ENCODE measurements at places on chromosomes 16 and 17.

DNA sequence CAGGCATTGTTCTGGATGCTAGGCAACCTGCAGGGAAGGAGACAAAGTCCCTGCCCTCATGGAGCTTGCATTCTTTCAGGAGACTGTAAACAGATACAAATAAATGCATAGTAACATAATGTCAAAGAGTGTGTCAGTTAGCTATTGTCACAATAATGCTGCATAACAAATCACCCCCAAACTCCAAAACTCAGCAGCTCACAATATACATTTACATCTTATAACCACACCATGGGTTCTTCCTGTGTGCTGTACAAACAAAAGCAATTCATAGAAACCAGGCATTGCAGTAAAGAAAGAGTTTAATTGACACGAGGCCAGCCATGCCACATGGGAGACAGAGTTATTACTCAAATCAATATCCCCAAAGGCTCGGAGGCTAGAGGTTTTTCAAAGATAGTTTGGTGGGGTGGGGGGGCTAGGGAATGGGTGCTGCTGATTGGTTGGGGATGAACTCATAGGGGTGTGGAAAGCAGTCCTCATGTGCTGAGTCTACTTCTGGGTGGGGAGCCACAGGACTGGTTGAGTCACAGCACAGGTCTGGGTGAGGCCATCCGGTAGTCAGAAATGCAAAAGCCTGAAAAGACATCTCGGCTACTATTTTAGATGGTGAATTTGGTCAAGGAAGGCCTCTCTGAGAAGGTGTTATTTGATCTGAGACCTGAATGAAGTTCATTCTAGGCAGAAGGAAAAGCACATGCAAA lies 79.0 kb downstream of the GPRC5B start:
- no peak for DNase-seq

DNA sequence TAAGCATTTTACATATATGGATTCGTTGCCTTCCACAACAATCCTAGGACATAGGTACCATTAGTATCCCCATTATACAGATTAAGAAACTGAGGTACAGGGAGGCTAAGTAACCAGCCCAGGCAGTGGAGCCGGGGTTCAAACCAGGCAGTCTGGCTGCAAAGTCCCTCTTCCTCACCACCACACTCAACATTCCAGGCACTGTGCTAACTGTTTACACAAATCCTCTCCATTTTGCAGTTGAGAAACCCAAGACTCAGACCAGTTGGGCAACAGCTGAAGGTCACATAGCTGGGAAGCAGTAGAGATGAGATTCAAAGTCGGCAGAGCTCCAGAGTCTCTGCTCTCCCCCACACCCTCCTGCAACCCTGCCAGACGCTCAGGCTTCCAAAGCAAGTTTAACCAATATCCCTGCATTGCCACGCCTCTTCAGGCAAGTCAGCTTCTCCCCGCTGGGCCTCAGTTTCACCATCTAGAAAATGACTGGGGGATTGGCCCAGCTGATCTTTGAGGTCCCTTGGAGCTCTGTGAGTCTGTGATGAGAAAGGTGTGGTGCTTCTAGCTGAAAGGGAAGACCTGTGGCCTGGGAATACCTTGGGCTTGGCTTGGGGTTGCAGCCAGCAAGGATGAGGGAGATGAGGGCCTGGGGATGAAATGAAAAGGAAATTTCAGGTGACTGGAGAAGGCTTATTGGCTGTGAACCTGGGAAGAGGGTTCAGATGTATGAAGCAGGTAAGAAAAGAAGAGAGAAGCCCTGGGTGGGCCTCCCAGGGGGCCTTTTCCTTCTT lies 14.0 kb downstream of the CCR7 start:
- no peak for DNase-seq

GRCh38 chr17:81398832-81399411 lies 3.7 kb downstream of the BAHCC1 start:
- no peak for DNase-seq

DNA sequence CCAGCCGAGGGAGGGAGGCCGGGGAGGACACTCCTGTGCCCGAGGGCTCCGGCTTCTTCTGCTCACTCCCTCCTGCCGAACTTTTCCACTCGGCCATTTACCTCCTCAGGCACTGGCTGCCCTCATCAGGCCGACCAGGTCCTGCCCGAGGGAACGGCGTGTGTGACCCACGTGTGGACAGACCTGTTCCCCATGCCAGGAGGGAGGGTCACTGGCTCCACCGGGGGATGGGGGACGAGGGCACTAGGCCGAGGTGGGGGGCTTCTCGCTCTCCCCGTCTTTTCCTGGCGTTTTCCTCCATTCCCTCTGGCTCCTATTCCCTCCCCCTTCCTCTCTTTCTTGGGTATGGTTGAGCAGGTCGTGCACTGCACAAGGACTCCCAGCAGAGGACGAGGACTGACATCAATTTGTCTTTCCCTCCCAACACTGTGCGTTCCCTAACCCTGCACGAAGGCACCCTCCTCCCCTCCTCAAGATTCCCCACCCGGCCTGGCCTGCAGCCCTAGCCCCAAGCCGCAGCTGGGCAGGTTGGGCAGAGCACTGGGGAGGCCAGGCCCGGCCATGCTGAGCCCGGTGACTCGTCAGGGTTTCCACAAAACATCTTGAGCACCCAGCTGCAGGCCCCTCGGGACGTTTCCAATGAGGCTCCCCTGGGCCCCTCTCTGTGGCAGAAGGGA lies 3.2 kb upstream of the IL17C start:
- no peak for DNase-seq

GRCh38 chr16:83878838-83879237 lies 20.1 kb upstream of the MLYCD start:
- DNase-seq = peak; percentile 54

DNA sequence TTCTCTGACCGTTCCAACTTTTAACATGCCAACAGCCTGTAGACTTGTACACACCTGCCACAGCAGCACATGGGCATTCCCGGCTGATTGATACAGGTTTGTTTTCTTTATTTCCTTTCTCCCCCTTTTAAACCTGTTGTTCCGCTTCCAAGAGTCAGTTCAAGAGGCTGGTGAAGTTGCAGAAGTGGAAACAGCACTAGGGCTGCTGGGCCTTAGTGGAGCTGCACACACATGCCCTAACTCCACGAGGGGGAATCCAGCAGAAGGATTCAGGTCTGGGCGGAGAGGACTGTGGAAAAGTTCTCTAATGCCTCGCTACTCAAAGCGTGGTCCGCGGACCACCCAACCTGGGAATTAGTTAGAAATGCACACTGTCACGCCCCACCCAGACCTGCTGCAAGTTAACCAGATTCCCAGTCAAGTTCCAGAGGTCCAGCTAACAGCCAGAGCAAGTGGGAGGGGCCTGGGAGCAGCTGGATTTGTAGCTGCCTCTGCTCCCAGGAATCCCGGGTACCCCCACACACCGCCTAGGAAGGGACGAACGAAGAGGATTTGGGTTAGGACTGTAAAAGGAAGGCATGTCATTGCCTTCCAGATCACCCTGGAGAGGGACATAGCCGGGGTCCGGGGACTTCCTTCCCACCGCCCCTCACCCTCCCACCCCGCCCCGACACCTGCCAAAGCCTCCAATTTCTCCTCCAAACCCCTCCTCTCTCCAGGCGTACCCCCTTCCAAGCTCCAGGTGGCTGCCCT lies 542 bp downstream of the SLC39A11 start:
- DNase-seq = peak; percentile 60

GRCh38 chr16:59351305-59351903 lies 617.3 kb upstream of the GOT2 start:
- no peak for DNase-seq

DNA sequence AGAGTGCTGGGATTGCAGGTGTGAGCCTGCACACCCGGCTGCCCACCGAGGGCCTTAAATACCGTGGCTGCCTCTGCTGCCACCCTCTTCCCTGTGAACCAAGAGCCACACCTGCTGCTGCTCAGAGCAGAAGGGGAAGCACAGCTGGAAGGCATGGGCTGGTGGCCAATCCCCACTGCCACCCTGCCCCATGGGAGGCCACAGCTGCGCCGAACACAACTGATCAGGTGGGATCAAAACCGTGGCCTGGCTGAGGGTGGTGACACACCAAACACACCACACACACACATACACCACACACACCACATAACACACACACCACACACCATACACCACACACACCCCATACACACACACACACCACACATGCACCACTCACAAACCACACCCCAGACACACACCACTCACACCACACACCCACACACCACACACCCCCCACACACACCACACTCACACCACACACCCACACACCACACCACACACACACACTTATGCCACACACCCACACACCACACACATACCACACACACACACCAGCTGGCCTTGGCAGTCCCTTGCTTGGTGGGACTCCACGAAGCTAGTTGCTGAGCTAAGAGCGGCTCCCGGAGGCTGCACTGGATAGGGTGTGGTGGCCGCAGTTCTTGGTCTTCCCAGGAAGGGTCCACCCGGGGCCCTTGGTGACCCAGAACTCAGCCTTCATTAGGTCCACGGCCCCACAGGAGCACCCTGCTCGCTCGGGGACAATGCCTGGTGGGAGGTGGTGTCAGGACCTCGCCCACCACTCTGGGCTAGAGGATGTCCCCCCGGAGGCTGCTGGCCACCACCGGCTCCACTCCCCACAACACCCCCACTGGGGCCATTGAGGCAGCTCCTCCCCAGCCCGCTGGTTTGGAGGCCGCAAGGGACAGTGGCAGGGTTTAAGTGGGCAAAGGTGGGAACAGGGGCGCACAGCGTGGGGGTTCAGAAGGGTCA lies 14.9 kb downstream of the CEP131 start:
- no peak for DNase-seq

Measured in A172 (cell line).